ENCODE measurements at places on chromosomes 16 and 17. TPM values are rescaled to one million over a fixed set of nuclear protein-coding genes. Genes with fewer than 3 reads are reported as not detected.

CD300H gene
- total RNA-seq, result not detected

TPSD1 gene
- total RNA-seq, result not detected

CMTM4 gene
- total RNA-seq, result 60.8 TPM

TIMP2 gene
- total RNA-seq, result 106 TPM

CDRT4 gene
- 34.1 TPM for total RNA-seq

SLC47A1 gene
- 5.5 TPM for total RNA-seq

SMIM5 gene
- 1.7 TPM for total RNA-seq

KRT20 gene
- total RNA-seq, result not detected

CCL4 gene
- not detected for total RNA-seq

KRTAP3-1 gene
- total RNA-seq, result 1.3 TPM

LLGL2 gene
- 31.9 TPM for total RNA-seq

PPL gene
- 36.8 TPM for total RNA-seq

TUBB3 gene
- 26.4 TPM for total RNA-seq

CLEC10A gene
- not detected for total RNA-seq

CEP112 gene
- 16.9 TPM for total RNA-seq

ZNHIT3 gene
- 37.2 TPM for total RNA-seq

HSPB9 gene
- total RNA-seq, result not detected

CD79B gene
- total RNA-seq, result not detected

MYH13 gene
- total RNA-seq, result not detected

CMTM2 gene
- 0.51 TPM for total RNA-seq

C16orf74 gene
- total RNA-seq, result 12.0 TPM

UQCRC2 gene
- 197 TPM for total RNA-seq

SLC13A2 gene
- not detected for total RNA-seq

HBZ gene
- total RNA-seq, result not detected
